ENCODE measurements at places on chromosomes 7 and 10.

DNA sequence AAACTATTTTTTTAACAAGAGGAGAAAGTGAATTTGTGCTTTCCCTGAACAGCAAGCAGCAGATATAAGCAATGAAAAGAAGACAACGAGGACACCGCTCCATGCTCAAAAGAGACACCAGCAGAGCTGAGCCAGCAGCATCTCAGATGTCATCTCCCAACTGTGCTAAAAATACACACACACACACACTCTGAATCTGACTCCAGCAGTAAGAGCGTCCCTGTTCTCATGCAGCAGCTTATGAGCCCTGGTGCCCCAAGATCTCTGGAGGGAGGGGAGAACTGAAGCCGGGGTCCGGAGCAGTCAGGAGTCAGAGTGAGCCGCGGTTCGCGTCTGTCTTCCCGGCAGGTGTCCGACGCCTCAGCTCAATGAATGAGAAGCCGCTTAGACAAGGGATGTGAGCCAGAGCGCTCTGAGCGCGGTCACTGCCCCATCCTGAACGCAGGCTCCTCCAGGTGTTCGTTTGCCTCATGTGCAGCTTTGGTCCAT, 49.2 kb downstream of the SVIL start:
- DNase-seq, result no peak

GRCh38 chr7:106063692-106064091, 48.4 kb downstream of the SYPL1 start:
- DNase-seq, result no peak

- DNase-seq, result peak; percentile 71
Observed at GRCh38 chr7:141785706-141786552, 4.1 kb upstream of the TAS2R5 start.

- DNase-seq, result no peak
Observed at GRCh38 chr10:119807960-119808697, 64.5 kb downstream of the MCMBP start.

- DNase-seq, result no peak
Observed at GRCh38 chr10:58993480-58994221, 182.8 kb upstream of the PHYHIPL start.

- no peak for DNase-seq
Observed at GRCh38 chr10:77737608-77738007, 100.0 kb upstream of the KCNMA1 start.

DNA sequence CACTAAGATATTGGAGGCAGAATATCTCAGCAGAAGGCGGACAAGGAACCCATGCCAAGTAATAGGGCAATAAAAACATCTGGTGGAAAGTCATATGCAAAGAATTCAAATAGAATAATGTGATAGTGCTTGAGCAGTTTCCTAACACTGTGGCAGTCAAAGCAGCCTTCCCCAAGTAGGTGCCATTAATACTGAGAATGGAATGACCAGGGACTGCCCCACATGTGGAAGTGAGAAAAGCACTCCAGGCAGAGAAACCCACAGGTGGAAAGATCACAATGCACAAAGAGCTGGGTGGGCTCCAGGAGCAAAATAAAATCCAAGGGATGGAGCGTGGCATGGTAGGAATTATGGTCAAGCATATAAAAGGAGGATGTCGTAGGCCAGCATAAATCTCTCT, 64.4 kb upstream of the NME8 start:
- DNase-seq, result no peak

DNA sequence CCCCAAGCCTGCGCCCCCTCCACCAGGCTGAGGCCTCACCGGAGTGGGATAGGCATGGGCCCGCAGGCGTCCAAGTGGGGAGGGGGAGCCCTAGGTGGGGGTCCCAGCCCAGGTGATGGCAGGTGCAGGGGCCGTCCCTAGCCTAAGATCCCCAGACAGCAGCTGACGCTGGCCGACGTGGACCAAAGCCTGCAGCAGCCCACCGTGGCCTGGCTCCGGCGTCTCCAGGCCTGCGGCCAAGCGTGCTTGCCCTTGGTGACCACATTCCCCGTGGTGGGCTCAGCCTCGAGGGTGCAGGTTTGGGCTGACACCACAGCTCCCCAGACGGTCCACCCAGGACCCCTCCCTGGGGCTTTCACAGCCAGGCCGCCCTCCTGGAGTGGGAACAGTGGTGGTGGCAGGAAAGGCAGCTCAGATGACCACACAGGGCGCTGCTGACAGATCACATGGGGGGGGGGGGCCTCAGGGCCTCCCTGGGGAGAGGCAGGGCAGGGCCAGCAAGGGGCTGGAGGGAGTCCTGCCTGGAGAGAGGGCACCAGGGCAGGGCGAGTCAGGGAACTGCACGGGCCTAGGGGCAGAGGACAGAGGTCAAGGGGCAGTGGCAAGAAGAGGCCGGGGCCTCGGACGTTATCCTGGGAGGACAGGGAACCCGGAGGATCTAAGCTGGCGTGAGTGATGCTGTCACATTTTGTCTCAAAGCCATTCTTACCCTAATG, 767 bp upstream of the ADAM8 start:
- peak; percentile 3 for DNase-seq

GRCh38 chr10:88416801-88417200, 166.3 kb downstream of the RNLS start:
- DNase-seq, result peak; percentile 46

GRCh38 chr10:124072106-124072505, 21.3 kb downstream of the CHST15 start:
- DNase-seq, result no peak

DNA sequence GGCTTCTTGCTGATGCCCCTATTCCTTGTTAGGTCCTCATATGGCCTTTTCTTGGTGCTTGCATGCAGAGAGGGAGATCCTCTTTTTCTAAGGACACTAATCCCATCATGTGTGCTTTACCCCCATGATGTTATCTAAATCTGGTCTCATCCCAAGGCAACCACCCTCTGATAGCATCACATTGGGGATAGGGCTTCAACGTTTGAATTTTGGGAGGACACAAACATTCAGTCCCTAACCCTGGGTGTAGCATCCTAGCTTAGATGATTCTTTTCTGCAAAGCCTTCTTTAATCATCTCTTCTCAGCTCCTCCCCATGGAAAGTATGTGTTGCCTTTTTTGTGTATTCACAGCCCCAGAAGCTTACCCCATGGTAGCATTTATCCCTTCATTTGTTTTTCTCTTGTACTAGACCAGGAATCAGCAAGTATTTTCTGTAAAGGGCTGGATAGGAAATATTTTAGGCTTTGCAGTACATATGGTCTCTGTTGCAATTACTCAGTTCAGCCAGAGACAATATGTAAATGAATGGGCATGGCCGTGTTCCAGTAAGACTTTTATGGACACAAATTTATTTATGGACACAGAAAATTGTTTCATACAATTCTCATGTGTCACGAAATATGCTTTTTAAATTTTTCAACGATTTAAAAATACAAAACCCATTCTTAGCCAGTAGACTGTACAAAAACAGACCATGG, 101.5 kb upstream of the CSTF2T start:
- no peak for DNase-seq

- DNase-seq, result no peak
Observed at GRCh38 chr10:16944986-16945385, 127.8 kb upstream of the RSU1 start.

DNA sequence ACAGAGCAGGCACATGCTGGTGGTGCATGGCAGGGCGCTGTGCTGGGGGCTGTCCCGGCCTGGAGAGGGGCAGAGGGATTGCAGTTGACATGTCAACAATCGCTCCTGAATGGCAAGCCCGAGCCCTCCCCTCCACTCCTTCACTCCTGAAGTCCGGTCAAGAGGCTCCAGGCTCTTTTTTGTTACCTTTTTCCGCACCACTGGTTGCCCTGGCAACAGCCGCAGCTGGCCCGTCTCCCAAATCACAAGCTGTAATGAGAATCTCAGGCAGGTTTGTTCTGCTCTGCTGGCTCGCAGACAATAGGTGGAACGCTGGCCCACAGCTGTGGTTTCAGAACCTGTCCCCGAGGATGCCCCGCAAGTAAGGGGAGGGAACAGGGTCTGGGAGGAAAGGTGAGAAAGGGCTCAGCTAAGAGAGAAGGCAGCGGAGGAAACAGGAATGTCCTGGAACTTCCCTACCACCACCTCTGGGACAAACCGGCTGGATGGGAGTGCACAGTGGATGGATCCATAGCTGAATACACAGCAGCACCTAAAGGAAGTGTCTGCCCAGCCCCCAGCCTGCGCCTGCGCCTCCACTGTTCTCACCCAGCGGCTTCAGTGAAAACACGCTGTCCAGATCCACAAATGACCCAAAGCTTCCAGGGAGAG, 58.9 kb downstream of the CALML3 start:
- peak; percentile 93 for DNase-seq

GRCh38 chr7:128767475-128768110, 8.0 kb downstream of the OPN1SW start:
- DNase-seq, result no peak

- no peak for DNase-seq
Observed at GRCh38 chr7:30765408-30765807, 5.8 kb upstream of the MINDY4 start.

- DNase-seq, result no peak
Observed at GRCh38 chr10:89080660-89081059, 90.1 kb downstream of the FAS start.

All from kidney (tissue), 22 donors.